CD8-positive, alpha-beta memory T cell (primary cell): ENCODE measurements at places on chromosomes 1 and 21. TPM values are rescaled to one million over a fixed set of nuclear protein-coding genes. Genes with fewer than 3 reads are reported as not detected.

DNA sequence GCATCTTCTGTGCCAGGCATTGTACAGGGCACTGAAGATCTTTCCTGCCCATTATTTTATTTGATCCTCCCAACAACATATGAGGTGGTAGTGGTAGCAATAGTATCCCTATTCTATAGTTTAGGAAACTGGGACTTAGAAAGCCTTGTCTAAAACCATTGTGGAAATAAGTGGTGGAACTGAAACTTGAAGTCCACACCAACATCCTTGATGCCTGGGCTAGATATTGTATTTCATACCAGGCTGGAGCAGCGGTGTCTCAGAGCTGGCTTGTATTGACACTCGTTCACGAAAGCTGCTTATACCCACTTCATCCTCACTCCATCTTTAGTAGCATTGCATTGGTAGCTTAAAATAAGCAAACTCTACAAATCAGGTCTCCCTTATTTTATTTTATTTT is 9.7 kb upstream of the CTSS start:
- no peaks in the 10 kb centered on the region for H3K27me3 ChIP-seq
- DNase-seq = no peak
- H3K4me3 ChIP-seq = no peak overlapping the region
- H3K36me3 ChIP-seq = no peaks in the 10 kb centered on the region
- no peak overlapping the region for H3K27ac ChIP-seq
- peaks cover 14% of the 10 kb centered on the region for H3K4me1 ChIP-seq

- H3K27ac ChIP-seq = no peak overlapping the region
- H3K36me3 ChIP-seq = peaks cover 15% of the 10 kb centered on the region
- H3K4me3 ChIP-seq = no peak overlapping the region
- no peaks in the 10 kb centered on the region for H3K27me3 ChIP-seq
- no peaks in the 10 kb centered on the region for H3K4me1 ChIP-seq
Measured at GRCh38 chr1:19260211-19261138, 8.9 kb downstream of the MRTO4 start.

DNA sequence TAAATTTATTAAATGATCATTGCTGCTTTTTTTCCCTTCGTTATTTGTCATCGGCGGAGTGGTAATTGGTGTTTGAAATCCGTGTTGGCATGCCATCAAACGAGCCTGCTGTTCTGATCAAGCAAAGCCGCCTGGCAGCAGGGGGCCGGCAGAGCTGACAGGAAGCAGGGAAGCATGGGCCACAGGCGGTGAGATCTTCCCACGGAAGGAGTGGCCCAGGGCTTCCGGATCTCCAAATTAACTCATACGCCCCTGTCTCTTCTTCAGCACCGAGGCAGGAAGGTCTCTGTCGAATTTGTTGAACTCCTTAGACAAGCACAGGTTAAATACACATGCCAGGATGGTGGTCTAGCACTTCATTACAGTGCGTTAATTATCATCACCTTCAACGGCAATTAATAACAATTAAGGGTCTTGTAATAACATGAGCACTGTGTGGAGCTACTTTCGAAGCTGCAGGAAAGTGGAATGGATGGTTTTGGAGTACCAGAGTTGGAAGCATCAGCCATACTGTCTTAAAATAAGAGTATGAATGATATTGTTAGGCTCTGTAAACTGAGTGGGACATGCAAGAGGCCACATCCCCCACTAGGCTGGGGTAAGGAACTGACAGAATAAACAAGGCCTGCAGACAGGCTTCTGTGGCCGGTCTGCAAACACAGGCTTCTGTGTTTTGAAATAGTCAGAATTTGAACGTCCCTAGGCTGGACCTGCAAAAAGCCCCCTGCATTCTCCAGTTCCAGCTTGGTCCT is 199.4 kb upstream of the DAB1 start:
- H3K36me3 ChIP-seq = no peaks in the 10 kb centered on the region
- H3K27ac ChIP-seq = no peak overlapping the region
- H3K27me3 ChIP-seq = no peaks in the 10 kb centered on the region
- DNase-seq = no peak

GRCh38 chr1:162400790-162401355 is 11.1 kb downstream of the SH2D1B start:
- no peak overlapping the region for H3K27ac ChIP-seq
- DNase-seq = no peak
- no peaks in the 10 kb centered on the region for H3K4me1 ChIP-seq
- no peak overlapping the region for H3K4me3 ChIP-seq
- H3K36me3 ChIP-seq = no peaks in the 10 kb centered on the region

- no peaks in the 10 kb centered on the region for H3K27me3 ChIP-seq
- no peaks in the 10 kb centered on the region for H3K36me3 ChIP-seq
- H3K4me3 ChIP-seq = no peak overlapping the region
- H3K27ac ChIP-seq = no peak overlapping the region
Measured at GRCh38 chr1:64572222-64572900, 102.4 kb downstream of the CACHD1 start.

DNA sequence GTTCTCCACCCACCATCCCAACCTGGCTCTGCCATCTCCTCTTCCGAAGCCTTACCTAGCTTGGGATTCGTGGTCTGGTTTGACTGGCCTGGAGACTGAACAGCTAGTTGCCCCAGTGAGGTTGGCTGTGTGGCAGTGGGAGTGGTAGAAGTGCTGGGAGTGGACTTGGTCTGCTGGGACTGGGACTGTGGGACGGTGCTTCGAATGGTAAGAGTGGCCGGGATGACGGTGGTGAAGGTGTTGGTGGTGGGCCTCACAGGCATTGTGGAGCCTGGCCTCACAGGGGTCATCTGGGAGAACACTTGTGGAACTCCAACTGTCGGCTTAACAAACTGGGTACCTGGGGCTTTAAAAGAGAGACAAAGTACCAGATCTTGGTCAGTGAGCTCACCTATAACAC is 28.7 kb downstream of the PSMB4 start:
- H3K4me1 ChIP-seq = no peaks in the 10 kb centered on the region
- peaks cover 59% of the 10 kb centered on the region for H3K36me3 ChIP-seq
- no peak overlapping the region for H3K4me3 ChIP-seq
- no peak overlapping the region for H3K27ac ChIP-seq

The KRTAP7-1 gene
- total RNA-seq = not detected

The GTF2B gene
- 39.9 TPM for total RNA-seq

The SLAMF1 gene
- 75.0 TPM for total RNA-seq
